Left cardiac atrium (tissue), 4 donors: ENCODE measurements at places on chromosomes 6 and 20. TPM values are rescaled to one million over a fixed set of nuclear protein-coding genes. Genes with fewer than 3 reads are reported as not detected.

The ADNP gene
- total RNA-seq: 34.5 TPM

The ENPP5 gene
- 6.9 TPM for total RNA-seq

The FAM209B gene
- total RNA-seq: not detected

The SPDEF gene
- total RNA-seq: 0.16 TPM

The TBXT gene
- total RNA-seq: not detected

The OR2J3 gene
- not detected for total RNA-seq

The SDHAF4 gene
- 15.5 TPM for total RNA-seq

The ZKSCAN3 gene
- 4.6 TPM for total RNA-seq

The OOEP gene
- total RNA-seq: not detected

The PRSS16 gene
- total RNA-seq: 0.88 TPM

The BMP5 gene
- 5.2 TPM for total RNA-seq

The KIF3B gene
- total RNA-seq: 13.1 TPM

The KIF13A gene
- 64.7 TPM for total RNA-seq

The AGPAT4 gene
- 4.6 TPM for total RNA-seq

The COL9A3 gene
- total RNA-seq: 4.0 TPM

The HLA-G gene
- total RNA-seq: 0.42 TPM

The SLC17A4 gene
- not detected for total RNA-seq

The TGM3 gene
- total RNA-seq: not detected

The NHSL1 gene
- 32.1 TPM for total RNA-seq

The LGSN gene
- not detected for total RNA-seq
